ENCODE measurements at places on chromosomes 3 and 15.

DNA sequence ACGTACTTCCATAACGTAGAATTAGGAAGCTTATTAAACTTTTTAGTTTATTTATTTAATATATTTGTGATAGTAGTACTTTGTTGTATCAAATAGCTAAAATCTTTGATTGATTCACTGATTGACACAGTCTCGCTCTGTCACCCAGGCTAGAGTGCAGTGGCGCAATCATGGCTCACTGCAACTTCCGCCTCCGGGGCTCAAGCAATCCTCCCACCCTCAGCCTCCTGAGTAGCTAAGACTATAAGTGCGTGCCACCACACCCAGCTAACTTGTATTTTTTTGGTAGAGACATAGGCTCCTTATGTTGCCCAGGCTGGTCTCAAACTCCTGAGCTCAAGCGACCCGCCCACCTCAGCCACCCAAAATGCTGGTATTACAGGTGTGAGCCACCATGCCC is 5.7 kb downstream of the APH1B start:
- no peak for DNase-seq

GRCh38 chr15:31236184-31237042 is 90.2 kb upstream of the KLF13 start:
- peak; percentile 94 for DNase-seq

DNA sequence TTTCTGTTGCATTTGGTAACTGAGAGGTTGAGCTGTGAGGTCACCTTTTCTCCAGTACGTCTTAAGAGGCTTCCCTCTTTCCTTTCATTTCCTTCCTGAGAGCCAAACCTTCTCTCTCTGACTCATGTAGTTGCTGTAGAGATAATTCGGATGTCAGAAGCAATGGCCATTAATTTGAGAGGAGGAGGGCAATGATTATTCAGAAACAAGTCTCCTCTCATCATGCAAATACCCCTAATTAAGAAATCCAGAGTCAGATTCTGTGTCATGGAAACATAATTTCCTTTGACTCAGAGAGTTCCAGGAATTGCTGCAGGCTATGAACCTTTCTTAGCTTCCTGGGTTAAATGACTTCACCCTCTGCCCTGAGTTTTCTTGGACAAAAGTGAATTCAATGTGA is 59.0 kb upstream of the GSK3B start:
- DNase-seq, result peak; percentile 93

GRCh38 chr3:8324747-8325146 is 176.9 kb upstream of the LMCD1 start:
- peak; percentile 36 for DNase-seq

DNA sequence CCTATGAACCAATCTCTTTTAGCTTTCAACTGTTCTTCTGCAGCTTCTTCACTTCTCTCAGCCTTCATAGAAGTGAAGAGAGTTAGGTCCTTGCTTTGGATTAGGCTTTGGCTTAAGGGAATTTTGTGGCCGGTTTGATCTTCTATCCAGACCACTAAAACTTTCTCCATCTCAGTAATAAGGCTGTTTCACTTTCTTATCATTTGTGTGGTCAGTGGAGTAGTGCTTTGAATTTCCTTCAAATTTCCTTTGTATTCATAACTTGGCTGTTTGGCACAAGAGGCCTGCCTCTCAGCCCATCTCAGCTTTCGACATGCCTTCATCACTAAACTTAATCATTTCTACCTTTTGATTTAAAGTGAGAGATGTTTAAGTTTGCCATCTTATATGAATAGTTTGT is 21.7 kb downstream of the DZIP1L start:
- DNase-seq, result no peak

GRCh38 chr15:101046826-101047225 is 127.7 kb downstream of the LRRK1 start:
- no peak for DNase-seq

GRCh38 chr3:105527949-105528348 is 161.2 kb downstream of the ALCAM start:
- no peak for DNase-seq

DNA sequence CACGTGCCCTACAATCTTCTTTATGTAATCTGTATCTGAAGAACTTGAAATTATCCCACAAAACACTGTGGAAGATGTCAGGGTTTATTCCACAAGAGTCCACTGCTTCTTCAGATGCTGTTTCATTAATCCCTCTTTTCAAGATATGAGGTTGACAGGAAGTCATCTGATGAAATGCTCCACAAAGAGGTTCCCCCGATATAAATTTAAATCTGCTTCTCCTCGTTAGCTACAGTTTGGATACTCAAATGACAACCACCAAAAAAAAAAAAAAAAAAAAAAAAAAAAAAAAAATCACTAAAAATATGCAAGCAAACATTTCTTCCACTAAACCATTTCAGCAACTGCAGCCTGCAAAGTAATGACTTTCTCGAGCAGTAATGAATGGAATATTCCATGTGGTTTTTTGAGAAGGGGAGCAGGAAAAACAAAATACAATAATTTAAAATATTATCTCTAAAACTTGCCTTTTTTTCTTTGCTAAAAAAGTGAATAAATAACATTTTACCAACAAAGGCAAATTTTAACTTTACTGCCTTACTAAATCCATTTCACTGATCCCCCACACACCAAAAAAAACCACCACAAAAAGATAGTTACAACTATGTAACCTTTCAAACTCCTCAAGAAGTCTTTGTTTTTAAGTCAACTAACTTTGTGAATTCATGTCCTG is 37.8 kb downstream of the DLG1 start:
- no peak for DNase-seq

- DNase-seq, result no peak
Observed at GRCh38 chr3:43046583-43046982, 59.3 kb downstream of the POMGNT2 start.

DNA sequence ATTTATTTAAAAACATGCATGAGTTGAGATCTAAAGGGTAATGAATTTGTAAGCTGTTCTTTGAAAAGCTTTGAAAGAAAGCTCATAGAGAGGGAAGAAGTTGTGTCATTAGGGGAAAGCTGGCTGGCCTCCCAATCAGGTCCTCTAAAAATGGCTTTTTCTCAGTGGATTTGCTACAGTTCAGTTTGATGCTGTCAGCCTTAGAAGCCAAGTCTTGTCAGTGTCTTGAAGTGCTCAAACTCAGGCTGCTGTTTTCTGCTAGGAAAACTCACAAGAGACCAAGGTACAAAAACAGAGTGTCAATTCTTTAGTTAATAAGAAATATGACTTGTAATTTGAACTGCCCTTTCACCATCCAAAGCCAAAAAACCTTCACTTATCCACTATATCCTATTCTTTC is 243.8 kb downstream of the OTOL1 start:
- DNase-seq, result no peak

DNA sequence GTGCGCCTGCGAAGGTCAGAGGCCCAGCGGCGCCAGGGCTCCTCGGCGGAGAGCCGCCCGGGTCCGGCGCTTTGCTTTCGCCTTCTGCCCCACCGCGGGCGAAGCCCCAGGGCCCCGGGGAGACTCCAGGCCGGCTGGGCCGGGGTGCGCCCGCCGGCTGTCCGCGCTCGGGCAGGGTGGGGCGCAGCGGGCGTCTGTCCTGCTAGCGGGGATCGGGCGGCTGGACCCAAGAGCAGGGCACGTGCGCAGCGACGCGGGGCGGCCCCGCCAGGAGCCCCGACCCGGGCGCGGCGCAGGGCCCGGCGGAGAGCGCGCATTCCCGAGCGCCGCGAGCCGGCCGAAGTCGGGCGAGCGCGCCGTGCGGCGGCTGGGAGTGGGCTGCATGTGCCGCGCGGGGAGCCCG is 569 bp upstream of the ALDH1A3 start:
- peak; percentile 10 for DNase-seq

DNA sequence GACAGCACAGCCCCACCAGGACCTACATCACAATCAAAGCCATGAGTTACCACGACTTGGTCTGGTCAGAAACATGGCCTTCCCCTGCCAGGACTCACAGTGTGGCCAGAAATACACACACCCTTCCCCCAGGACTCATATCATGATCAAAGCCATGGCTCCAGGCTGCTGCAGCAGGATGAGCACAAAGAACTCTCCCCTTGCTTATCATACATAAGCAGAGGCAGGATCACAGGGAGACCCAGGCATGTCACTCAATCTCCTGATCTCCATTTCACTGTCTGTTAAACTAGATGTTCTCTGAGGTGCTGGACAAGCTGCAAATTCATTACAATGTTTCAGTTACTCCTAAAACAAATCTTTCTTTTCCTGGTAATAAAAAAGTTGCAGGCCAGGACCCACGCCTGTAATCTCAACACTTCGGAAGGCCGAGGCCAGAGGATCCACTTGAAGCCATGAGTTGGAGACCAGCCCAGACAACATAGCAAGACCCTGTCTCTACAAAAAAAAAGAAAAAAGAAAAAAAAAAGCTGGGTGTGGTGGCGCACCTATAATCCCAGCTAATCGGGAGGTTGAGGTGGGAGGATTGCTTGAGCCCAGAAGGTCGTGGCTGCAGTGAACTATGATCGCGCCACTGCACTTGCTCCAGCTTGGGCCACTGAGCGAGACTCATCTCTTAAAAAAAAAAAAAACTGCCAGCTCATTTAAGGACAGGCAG is 1.2 kb downstream of the PFKFB4 start:
- no peak for DNase-seq

DNA sequence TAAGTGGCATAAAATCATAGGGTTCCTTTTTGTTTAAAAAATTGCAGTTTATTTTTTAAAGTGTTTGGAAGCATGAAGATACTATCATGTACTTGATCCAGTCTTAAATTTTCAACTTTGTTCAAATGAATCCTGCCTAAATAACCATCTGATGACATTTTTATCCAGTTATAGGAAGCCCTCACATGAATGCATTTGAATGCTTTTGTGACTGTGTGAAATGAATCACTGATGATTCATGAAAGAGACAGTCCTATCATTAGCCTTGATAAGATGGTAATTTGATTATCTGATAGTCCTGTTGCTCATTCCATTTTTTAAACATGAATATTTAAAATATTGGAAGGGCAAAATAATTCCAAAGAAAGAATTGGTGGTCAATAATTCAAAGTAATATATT is 401.9 kb upstream of the ROBO2 start:
- DNase-seq, result no peak

- DNase-seq, result peak; percentile 94
Observed at GRCh38 chr3:62604298-62604697, 230.9 kb upstream of the FEZF2 start.

DNA sequence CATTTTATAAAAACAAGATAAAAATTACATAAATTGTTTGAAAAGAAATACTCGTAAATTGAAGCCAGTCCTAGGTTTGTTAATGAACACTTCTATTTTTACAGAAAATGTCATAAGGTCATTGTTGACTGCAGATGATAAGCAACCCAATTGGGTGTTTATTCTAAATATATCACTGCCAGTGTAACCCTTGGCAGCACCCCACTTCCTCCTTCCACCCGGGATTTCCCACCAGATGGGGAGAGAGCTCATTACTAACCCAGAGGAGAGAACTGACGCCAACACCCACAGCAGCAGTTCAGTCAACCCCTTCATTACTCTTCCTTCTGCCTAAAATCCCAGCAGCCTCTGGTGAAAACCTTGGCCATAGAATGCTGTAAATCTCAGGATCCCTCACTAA is 307.6 kb downstream of the GAP43 start:
- DNase-seq, result no peak

- DNase-seq, result no peak
Observed at GRCh38 chr3:12040902-12041301, 36.7 kb downstream of the SYN2 start.

GRCh38 chr3:186570941-186571643 is 572 bp downstream of the DNAJB11 start:
- no peak for DNase-seq

DNA sequence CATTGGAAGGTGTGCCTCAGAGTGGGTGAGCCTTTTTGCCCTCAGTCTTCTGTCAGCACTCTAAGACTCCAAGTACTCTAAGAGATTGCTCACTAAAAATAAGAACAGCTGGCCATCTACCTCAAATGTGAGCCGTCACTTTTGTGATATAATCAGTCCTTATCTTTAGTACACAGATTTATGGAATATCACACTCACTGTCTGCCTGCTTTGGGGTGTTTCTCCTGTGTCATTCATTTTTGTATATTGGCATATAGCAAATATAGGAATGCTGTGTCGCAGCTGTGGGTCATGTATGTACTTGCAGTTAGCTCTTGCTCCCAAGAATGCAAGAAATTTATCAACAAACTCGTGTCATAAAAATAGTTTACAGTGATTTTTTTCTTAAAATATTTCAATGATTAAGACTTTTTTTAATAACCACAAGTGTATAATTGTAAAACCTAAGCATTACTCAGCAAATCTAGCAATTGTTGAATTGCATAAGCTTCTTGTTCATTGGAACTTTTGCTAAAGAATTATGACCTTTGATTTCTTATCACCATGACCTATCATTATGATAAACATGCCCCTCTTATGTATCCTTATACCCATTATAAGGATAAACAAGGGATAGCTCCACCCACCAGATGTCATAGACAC is 18.8 kb downstream of the SETD5 start:
- peak; percentile 29 for DNase-seq

- peak; percentile 72 for DNase-seq
Observed at GRCh38 chr15:50909010-50909317, 481 bp downstream of the AP4E1 start.

GRCh38 chr3:151228666-151229040 is 25.6 kb upstream of the GPR171 start:
- DNase-seq, result peak; percentile 88

- peak; percentile 78 for DNase-seq
Observed at GRCh38 chr3:149808209-149808829, 4.7 kb upstream of the RNF13 start.
